Testis (tissue), 5 donors: ENCODE measurements at places on chromosomes 3 and 15. TPM values are rescaled to one million over a fixed set of nuclear protein-coding genes. Genes with fewer than 3 reads are reported as not detected.
A peak's percentile ranks its signal among the peaks of the same experiment; 100 is the strongest.

EPHA6 gene
- 33.0 TPM for polyA plus RNA-seq

GRM2 gene
- polyA plus RNA-seq, result 10.7 TPM

DNA sequence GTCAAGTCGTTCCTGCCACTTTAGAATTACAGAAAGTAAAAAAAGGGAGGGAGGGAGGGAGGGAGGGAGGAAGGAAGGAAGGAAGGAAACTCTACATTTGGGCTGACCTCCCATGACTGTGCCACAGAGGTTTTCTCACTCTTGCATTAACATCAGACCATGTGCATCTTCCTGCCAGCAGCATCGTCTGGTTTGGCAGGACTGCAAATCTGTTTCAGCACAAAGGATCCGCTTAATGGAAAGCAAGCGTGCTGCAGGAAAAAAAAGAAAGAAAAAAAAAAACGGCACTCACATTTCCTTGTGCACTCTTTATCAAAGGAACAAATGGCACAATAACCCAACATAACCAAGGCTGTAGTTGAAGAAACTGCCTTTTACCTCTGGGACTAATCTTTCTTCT lies 148.8 kb upstream of the HES1 start:
- DNase-seq, result no peak

- no peak for DNase-seq
Measured at GRCh38 chr3:195212033-195212748, 58.8 kb downstream of the XXYLT1 start.

DNA sequence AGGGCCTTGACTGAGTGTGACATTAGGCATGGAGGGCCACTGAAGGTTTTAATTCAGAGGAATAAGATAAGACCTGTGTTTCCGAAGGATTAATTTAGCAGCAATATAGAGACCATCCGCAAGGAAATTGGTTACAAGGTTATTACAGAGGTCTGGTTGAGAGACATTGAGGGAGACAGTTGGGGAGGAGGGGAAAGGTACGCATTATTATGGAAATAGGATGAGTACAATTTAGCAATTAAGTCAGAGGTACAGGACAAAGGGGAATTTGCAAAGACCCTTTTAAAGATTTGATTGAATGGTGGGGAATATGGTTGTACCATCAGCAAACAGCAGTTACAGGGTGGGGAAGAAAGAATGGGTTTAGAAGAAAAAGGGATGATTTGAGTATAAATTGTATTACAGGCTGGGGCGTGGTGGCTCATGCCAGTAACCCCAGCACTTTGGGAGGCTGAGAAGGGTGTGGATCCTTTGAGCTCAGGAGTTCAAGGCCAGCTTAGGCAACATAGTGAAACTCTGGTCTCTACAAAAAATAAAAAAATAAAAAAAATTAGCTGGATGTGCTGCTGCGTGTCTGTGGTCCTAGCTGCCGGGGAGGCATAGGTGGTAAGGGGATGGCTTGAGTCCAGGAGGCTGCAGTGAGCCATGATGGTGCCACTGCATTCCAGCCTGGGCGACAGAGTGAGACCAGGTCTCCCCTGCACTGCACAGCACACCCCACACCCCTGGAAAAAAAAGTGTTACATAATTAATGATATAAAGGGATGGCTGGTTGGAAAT lies 11.3 kb downstream of the ARL8B start:
- DNase-seq, result peak; percentile 48

GRCh38 chr3:61824553-61825135 lies 263.3 kb downstream of the PTPRG start:
- DNase-seq, result no peak

DNA sequence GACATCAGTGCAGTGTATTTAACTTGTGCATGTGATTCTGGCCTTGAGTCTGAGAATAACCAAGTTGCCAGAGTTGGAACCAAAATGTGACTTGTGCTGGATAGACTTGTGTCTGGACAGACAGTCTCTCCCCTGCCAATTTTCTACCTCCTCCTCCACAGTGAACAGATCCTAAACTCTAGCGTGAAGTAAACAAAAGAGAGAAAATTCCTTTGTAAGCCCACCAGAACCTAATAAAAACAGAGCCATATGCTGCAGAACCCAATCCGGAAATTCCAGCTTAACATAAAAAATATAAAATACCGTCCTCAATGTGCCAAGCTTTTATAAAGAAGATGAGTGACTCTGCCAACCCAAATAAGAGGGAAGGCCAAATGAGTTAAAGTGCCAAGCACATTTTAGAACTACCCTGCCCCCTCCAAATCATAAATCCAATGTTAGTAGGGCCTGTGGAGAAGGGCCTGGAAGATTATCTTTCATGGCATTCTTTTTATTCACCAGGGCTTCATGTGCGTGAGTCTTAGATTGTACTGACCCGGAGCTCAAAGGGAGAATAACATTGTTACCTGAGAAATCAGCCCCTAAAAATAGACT lies 344.6 kb upstream of the PROK2 start:
- DNase-seq, result no peak

DNA sequence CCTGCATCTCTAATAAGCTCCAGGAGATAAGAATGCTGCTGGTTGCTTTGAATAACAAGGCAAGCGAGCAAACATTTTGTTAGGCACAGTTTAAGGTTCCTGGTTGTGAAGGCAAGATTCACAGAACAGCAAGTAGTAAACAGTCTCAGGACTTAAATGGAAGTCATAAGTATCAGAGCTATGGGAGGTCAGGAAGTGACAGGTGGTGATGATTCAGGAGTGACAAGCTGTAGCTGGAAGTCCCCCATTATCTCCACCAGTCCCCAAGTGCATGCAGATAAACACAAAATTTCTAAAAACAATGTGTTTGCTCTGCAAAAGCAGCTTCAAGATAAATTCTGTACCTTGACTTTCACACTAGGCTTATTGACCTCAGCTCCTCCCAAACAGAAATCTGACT lies 3.3 kb downstream of the FETUB start:
- DNase-seq, result no peak

- no peak for DNase-seq
Measured at GRCh38 chr3:8500989-8501370, 643 bp upstream of the LMCD1 start.

DNA sequence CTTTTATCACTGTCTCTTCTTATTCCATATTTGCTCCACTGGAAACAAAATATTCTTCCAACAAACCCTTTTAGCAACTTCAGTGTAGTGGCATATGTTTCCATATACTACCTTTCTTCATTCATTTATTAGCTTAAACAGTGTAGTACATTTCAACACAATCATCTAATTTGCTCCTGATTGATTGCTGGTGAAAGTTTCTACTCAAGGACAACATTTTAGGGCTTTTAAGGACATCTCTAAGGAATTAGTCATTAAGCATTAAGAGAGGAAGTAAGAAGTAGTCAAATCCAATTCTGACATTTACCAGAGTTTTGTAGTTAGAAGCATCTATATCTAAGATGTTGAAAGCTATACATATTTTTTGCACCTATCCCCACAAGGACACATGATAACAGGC lies 55.8 kb downstream of the RSRC1 start:
- DNase-seq, result no peak

DNA sequence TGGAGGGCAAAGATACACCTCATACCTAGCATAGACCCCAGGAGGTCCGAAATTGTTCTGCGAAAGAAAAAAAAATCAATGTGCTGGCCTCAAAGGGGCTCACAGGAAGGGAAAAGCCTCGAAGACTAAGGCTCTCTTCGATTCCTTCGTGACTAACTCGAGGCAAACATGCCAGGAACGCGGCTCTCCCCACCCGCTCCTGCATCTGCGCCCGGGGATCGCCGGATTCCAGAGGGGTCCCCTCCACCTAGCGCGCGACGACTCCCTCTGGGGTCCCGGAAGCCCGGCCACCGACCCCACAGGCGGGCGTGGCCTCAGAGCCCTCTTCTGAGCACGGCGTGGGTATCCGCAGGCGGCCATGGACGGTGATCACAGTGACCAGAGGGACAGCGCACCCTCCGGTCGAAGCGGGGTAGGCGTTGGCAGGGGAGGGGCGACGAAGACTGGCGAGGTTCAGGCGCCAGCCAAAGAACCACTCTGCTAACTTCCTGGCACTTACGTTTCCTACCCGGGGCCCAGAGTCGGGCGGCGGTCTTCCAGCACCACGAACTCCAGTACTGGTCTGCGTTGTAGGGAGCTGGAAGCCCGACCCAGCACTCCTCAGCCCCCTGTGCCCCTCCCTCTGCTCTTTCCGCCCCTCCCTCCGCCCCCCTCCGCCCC lies 515 bp upstream of the EIF3J start:
- no peak for DNase-seq
